ENCODE measurements at places on chromosomes 5 and 9.

DNA sequence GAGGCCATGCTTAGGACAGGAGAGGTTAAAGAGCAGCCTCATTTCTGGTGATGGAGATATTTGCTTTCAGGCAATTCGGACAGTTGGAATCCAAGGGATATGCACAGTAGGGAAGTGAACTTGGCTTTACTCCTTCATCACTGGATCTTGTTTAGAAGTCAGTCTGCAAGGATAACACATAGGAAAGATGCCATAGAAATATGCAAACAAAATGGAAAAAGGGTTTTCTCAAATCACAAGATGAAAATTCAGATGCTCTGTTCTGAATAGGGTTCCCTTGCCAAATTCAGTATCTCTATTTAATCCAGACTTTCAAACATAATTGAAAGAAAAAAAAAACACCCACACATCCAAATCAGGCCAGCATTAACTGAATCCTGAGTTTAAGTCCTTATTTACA lies 166.9 kb downstream of the MEF2C start:
- no peak for DNase-seq

GRCh38 chr5:115439042-115439441 lies 105.5 kb downstream of the FEM1C start:
- DNase-seq: no peak

DNA sequence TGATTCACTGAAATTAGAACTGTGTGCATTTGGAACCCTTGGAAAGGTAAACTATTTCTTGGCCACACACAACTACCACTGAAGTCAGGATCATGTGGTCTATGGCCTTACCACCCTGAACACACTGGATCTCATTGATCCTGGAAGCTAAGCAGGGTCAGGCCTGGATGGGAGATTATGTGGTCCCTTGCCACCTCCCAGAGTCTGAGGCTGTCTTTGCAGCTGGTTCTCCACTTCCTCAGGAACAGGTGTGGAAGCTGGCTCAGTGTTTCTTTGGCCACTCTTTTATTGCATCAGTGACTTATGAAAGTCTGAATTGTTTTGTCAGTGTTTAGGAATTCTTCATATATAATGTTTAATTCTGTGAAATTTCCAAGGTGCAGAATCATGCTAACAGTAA lies 89.2 kb downstream of the TEK start:
- DNase-seq: no peak

DNA sequence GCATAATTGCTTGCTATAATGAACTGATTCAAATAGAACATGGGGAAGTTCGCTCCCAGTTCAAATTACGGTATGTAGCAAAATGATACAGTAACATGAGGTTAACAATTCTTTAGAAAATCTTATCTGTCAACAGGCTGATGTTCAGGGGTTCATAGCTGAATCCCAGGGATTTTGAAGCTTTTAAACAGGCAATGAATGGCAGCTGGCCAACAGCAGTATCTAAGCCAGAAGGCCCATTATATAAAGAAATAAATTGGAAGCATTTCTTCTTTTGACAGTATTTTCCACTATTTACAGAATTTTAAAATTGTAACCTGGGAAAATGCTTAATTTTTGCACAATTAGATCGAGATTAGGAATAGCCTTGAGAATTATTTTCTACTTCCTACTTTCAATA lies 126.8 kb downstream of the PDE8B start:
- no peak for DNase-seq
